NCI-H1092 (cell line): ENCODE measurements at places on chromosomes 11 and 22.

DNA sequence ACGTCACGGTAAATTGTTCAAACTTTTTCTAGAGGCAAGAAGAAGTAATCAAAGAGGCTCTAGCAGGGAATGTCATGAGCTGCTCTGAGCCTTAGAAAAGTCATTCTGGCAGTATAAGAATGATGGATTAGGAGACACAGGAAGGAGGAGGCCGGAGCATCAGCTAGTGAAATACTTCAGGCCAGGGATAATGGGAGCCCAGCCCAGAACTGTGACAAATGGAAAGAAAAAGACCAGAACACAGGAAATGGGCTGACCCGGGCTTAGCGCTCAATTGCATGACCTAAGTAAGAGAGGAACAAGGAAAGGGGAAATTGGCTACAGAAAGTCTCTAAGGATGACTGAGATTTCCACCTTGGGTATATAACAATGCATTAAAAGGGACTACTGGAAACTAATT is 108.6 kb downstream of the LARGE1 start:
- DNase-seq = no peak

DNA sequence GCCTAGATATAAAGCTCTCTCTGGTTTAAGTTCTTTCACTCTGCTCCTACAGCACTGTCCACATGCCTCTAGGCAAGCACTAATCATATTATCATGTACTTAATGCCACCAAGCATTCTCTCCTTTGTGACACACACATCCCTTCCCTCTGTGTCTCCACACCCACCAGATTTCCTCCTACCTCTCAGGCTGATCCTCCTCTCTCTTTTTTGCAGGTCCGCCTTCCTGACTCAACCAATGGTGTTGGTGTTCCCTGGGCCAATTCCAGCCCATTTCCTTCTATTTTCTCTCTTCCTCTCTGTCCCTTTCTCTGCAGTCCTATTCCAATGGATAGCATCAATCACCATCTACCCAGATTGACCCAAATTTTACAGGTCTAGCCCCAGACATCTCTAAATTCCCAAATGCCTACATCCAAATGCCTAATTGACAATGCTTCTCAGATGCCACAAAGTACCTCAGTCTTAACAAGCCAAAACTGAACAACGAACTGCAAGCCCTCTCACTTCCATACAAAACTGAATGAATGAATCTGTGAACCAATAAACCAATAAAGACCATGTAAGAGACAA is 504 bp upstream of the ZNF215 start:
- no peak for DNase-seq

- DNase-seq = peak; percentile 73
Observed at GRCh38 chr11:118956094-118956846, at the start of gene UPK2. TSS of gene UPK2 (plus strand) at chr11:118956298. CDS start at chr11:118956351, 53 bp downstream.

- DNase-seq = no peak
Observed at GRCh38 chr11:115552773-115553438, 48.7 kb upstream of the CADM1 start.

DNA sequence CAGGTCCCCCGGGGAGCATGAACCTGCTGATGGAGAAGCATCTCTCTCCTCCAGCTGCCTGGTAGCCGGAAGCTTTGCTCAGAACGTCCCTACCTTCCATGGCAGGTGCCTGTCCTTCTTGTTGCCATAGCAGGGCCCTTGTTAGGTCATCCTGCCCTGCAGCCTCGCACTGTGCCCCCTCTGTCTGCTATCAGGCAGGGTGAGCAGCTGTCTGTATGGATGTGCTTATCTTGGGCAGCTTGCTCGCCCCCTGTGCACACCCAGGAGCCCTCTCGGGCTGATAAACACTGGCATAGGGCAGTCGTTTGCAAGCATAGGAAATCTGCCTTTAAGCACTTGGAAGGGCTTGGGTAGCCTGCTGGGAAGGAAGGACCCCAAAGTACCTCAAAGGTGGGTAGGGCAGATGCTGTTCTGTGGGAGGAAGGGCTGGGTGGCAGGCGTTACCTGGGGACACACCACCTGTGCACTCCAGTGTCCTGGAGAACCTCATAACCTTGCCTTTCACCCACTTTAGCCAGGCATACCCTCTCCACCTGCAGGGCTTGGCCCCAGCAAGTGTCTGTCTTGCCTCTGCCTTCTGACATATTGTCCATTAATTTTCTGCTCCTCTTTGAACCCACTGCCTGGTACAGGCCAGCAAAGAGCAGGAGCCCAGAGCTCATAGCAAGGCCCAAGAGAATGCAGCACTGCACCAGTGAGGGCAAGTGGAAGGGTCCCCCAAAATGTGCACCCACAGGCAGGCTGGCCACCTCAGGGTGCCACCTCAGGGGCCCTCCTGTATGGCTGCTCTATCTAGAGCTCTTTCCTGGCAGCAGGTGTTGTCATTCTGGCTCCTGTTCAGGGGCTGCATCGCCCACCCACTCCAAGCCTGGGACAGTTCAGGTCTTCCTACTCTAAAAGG is 8.0 kb upstream of the COMT start:
- DNase-seq = peak; percentile 63

DNA sequence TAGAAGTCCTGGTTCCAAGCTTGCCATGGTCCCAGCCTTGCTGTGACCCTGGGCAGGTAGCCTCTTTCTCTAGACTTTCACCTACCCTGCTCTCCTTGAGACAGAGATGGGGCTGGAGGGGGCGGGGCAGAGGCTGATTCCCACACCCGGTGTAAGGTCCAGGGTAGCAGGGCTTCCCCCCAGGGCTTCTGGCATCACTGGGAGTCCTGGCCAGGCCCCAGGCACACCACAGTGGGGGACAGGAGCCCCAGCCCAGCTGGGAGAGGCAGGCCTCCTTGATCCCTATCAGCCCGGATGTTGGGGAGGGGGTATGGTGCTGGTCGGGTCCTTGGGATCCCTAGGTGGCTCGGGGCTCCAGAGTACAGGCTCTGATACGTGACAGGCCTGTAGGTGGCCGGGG is 1.7 kb upstream of the NUDT8 start:
- no peak for DNase-seq

DNA sequence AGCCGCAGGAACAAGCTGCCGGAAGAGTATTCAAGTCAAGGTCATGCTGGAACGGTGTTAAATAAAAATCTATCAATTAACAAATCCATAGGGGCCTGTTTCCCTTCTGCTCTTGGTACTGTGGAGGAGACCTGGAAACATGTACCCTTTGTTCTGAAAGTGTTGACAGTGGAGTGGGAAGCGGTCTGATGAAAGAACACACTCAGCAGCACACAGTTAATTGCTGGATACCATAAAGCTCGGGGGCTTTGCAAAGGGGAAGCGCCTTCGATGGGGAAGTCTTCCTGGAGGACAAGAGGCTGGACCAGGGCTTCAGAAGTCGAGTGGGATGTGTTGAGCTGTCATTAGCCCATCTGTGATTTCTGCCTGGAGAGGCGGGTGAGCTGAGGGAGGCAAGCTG is 112.5 kb upstream of the CLPB start:
- DNase-seq = no peak

- no peak for DNase-seq
Observed at GRCh38 chr11:21072558-21072957, 403.2 kb downstream of the NELL1 start.

DNA sequence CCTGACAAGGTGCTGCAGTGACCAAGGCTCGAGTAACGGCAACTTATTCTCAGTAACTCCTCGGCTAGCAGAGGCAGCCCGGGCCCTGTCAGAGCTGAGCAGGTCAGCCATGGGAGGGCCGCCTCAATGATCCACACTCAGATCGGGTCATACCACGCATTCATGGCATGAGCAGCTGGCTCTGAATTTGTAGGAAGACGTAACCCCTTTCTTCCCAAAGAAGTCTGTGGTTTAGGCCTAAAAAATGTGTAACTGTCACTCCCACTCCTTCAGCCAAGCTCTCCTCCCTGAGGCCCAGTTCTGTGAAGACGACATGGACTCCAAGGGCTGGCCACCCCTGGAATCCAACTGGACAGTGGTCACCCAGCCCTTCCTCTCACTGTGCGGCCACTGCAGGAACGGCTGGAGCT is 30.0 kb downstream of the PPP2R1B start:
- no peak for DNase-seq

DNA sequence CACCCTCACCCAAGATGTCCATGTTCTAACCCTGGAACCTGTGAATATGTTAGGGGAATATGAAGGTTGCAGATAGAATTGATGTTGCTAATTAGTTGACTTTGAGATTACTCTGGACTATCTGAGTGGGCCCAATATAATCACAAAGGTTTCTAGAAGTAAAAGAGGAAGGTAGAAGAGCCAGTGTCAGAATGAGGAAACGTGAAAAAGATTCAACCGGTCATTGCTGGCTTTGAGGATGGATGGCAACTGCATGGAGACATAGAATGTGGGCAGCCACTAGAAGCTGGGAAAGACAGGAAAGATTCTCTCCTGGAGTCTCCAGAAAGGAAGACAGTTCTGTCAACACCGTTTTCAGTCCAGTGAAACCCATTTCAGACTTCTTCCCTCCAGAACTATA is 86.6 kb downstream of the CLPB start:
- DNase-seq = no peak

DNA sequence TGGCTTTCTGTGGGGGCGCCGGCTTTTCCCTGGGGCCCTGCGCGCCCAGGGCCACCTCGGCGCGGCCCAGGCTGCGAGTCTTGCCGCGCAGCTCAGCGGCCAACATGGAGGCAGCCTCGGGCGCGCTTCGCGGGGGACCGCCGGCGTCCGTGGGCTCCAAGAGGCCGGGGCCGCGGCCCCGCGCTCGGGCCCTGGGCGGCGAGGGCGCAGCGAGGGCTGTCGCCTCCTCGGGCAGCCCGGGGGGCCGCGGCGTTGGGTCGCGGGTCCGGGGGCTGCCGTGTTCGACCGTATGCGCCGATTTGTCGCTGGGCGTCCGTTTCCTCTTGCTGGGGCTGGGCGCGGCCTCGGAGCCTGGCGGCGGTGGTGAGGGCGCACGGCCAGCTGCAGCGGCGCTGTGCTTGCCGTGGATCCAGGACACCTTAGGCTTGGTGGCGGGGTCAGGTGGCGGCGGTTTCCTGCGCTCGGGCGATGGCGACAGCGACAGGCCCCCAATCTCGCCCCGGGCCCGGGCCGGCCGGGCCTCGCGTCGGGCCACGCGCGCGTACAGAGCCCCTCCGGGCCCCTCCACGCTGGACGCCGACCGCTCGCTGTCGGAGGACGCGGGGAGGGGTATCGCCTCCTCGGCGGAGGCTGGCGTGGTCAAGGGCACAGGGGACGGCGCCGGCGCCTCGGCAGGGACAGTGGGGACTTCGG is 11.9 kb downstream of the SCARF2 start:
- no peak for DNase-seq
